Pons (tissue), 1 donor: ENCODE measurements at places on chromosomes 4 and X.
A peak's percentile ranks its signal among the peaks of the same experiment; 100 is the strongest.

DNA sequence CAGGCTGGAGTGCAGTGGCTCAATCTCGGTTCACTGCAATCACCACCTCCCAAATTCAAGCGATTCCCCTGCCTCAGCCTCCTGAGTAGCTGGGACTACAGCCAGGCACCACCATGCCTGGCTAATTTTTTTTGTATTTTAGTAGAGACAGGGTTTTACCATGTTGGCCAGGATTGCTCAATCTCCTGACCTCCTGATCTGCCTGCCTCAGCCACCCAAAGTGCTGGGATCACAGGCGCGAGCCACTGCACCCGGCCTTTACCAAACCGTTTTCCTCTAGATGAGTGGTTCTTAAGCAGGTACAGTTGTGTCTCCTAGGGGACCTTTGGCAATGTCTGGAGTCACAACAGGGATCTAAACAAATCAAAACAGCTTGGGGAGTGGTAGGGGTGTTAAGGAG lies 11.6 kb downstream of the AMELX start:
- DNase-seq = no peak

DNA sequence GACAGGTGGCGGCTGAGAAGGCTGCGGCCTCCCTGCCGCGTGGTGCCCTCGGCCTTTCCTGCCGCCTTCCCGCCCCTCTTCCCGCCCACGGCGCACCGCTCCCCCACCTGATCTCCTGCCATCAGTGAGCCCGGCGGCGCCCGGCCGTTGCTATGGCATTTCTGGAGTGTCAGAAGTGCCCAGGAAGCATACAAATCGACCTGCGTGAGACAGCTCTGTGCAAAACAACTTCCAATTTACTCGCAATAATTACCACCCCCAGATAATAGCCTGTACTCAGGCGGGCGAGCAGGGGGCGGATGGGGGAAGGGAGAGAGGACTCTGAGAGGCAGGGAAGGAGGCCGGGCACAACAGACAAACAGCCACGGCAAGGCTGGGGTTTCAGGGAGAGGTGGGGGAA lies 16.6 kb upstream of the ERCC6L start:
- no peak for DNase-seq

GRCh38 chr4:186557061-186557460 lies 1.7 kb upstream of the MTNR1A start:
- no peak for DNase-seq

GRCh38 chr4:97013711-97014110 lies 1129.6 kb downstream of the STPG2 start:
- no peak for DNase-seq

GRCh38 chr4:3721627-3722026 lies 44.6 kb upstream of the ADRA2C start:
- peak; percentile 31 for DNase-seq

- DNase-seq = no peak
These were observed 200.2 kb upstream of the FAM241A start for GRCh38 chr4:111945014-111945413.

- no peak for DNase-seq
These were observed 434.3 kb downstream of the PDGFC start for GRCh38 chr4:156537286-156537685.

DNA sequence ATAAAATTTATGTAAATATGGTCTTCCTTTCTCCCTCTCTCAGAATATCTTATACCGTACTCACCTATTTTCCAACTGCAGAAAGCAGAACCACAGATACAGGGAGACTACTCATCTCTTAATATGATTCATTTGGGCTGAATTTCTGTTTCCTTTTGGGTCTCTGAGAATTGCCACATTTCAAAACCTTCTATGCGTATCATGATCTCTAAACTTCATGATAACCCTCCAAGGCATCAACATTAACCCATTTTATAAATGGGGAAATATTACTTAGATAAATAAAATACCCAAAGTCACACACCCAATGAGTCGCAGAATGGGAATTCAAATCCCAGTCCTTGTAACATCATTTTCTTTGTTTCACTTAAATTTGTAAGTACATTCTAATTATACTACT lies 16.6 kb upstream of the PRDM8 start:
- DNase-seq = no peak

- no peak for DNase-seq
These were observed 96.5 kb downstream of the HMX1 start for GRCh38 chr4:8775121-8775520.

DNA sequence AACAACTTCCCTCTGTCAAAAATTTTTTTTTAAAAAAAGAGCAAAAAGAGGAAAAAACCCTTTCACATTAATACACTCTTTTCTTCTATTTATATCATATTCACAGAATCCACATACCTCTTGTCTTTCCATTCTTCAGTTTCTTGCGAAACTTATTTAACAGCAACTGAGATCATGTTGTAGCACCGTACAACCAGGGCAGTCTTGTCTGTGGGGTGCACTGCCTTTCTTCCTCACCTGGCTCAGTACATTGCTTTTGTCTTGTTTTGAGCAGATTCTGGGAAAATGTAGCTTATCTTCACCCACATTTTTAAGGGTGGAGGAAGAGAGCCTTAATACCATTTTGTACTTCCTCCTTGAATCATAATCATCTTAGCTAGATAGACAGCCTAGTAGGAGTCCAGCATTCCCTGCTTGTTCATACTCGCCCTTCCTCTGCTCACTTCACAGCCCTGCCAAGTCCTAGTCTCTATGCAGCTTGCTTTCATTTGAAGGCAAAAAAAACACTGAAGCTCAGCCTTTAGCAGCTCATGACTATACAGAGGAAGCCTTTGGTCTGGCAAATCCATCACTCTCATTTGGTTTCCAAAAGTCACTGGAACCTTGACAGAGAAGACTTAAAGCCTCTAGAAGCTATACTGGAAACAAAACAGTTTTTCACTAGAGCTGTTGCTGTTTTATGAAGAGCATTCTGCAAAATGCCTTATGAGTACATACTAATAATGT lies 140.6 kb upstream of the BANK1 start:
- DNase-seq = peak; percentile 45

DNA sequence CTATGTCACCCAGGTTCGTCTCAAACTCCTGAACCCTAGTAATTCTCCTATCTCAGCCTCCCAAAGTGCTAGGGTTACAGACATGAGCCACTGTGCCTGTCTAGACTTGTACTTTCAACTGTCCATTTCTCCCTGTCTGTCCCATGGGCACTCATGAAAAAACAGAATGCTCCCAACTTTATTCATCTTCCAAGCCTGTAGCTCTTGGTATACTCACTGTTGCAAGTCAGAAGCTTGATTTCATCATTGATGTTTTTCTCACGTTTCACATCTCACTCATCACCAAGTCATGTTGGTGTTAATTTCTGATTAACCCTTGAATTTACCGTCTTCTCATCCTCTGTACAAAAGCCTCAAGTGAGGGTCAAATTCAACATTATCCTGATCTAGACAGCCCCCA lies 7.3 kb upstream of the SRP72 start:
- no peak for DNase-seq

DNA sequence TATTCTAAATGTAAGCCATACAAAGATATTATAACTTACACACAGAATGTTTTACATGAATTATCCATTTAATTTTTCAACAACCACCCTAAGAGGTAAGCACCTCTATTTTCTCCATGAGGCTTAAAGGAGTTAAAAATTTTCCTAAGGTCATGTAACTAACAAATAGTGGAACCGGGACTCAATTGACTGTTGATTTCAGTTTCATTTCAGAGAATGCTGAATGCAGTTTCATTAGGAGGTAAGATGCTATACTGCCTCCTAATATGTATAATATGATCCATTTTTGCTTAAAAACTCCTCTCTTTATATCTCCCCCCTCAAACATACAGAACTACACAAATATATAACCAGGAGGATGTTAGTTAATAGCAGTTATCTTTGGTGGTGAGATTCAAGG lies 29.1 kb downstream of the PHKA1 start:
- DNase-seq = no peak

GRCh38 chrX:106802388-106803275 lies at the start of gene TBC1D8B:
Gene TBC1D8B, plus strand, starts transcription at chrX:106802673. Its CDS starts 181 bp downstream, at chrX:106802854.
- peak; percentile 94 for DNase-seq

DNA sequence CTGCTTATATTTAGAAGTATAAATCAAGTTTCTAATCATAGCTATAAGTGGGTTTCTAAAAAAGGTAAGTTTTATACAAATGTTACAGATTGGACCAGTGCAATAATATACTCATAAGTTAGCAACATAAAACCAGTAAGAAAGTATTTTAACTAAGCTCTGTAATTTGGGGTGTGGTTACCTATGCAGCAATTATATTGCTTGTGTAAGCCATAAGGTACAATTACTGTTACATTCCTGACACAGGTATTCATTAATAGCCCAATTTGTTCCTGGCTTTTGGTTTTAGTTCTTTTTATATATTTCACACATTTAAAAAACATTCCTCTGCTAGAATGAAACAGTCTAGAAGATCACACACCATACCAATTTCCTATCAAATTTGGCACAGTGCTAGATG lies 115.1 kb downstream of the FRYL start:
- no peak for DNase-seq

- no peak for DNase-seq
These were observed 1196.7 kb downstream of the RAPGEF2 start for GRCh38 chr4:160299608-160300007.

GRCh38 chr4:94926936-94927335 lies 169.2 kb downstream of the BMPR1B start:
- DNase-seq = no peak
